ENCODE measurements at places on chromosomes 7 and 10.

DNA sequence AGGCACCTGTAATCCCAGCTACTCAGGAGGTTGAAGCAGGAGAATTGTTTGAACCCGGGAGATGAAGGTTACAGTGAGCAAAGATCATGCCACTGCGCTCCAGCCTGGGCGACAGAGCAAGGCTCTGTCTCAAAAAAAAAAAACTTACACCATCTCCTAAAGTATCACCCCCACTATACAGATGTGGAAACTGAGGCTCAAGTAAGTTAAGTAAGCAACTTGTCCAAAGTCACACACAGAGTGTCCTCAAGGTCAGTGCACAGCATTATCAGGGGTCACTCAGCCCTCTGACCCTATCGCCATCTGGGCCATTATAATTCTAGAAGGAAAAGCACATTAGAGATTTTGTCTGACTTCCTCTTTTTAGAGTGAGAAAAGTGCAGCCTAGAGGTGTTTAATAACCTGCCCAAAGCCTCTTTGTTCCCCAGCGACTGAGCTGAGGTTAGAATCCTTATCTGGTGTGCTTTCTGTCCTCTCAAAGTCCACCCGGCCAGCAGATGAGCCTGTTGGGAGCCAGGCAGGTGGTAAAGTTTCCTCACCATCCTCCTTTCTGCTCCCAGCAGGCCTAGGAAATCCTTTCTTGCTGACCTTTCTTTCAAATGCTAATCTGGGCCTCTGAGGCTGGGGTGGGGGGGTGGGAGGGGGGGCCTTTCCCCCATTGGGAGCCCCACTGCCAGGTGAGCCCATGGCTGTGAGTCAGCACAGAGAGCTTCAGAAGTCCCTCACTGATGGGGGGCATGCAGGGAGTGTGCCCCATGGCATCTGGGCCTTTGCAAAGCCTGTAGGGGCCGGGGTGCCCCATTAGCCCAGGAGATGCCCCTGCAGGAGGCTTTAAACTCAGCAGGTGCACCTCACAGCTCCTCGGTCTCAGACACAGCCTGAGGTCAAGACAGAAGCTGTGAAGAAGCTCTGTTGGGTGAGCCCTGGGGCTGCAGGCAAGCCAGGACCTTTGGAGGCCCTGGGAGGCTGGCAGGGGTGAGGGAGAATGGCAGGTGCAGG, 12.0 kb upstream of the KCNMA1 start:
- no peak for DNase-seq

DNA sequence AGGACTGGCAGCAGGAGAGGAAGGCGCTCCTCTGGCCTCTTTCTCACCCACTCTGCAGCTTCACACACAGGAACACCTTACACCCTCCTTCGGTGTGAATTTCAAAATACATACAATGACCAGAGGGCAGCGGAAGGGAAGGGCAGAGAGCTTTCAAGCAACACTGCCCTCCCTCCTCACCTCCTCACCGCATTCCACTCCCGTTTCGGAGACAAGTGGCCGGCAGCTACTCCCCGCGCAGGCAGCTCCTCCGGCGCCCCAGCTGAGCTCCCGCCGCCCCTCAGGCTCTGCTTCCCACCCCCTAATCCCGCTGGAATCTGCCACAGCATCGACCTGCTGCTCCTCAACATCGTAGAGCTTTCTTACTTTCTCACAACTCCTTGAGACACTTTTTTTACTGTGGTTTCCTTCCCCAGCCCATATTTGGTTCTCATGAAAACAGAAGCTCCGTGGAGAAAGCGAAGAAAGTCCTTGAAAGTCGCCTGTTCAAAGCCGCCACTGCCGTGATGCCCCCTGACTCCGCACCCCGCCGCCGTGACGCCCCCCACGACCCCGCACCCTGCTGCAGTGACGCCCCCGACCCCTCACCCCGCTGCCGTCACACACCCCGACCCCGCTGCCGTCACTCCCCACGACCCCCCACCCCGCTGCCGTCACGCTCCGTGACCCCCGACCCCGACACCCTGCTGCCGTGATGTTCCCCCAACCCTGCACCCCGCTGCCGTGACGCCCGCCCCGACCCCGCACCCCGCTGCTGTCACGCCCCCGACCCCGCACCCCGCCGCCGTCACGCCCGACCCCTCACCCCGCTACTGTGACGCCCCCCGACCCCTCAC, 14.6 kb upstream of the GPER1 start:
- DNase-seq = peak; percentile 53

DNA sequence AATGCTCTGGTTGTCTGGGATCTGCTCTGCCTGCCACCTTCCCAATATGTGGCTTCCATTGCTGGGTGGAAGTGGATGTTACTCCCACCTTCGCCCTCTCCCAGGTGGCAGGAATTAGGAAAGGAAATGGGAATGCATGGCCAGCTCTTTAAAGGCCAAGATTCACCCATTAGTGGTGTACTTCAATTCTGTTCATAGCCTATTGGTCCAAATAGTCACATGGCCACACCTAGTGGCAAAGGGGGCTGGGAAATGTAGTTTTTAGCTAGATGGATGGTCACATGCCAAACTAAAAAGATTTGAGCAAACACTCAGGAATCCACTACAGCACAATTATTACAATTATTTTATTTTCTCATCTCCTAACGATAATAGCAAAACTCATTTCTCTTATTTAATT, 135.1 kb downstream of the NPY start:
- DNase-seq = no peak

- peak; percentile 81 for DNase-seq
These were observed 290.7 kb downstream of the CCDC3 start for GRCh38 chr10:12710594-12711349.

GRCh38 chr7:45026984-45027773, 27.2 kb downstream of the CCM2 start:
- DNase-seq = no peak

DNA sequence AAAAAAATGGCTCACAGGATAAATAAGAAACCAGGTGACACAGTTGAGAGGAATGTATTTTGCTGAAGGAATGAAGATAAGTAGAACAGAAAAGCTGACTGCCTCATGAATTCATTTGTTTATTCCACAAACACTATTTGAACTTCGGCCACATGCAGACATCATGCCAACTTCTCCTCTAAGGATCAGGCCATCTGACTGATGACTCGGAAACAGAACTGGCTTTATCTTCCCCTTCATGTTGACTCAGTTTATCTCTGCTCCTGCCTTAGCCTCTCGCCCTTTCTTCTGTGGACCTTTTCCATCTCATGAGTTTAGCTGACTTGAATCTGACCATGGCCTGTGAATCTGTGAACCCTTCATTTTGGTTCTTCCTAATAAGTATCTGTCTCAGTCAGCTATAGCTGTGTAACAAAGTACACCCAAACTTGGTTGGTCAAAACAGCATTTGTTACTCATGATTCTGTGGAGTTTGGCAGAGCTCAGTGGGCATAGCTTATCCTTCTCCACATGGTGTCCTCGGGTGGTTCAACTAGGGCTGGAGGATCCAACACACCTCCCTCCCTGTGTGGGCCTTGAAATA, 44.0 kb upstream of the GRID1 start:
- DNase-seq = no peak

GRCh38 chr7:26620352-26620751, 244.0 kb downstream of the SKAP2 start:
- no peak for DNase-seq

DNA sequence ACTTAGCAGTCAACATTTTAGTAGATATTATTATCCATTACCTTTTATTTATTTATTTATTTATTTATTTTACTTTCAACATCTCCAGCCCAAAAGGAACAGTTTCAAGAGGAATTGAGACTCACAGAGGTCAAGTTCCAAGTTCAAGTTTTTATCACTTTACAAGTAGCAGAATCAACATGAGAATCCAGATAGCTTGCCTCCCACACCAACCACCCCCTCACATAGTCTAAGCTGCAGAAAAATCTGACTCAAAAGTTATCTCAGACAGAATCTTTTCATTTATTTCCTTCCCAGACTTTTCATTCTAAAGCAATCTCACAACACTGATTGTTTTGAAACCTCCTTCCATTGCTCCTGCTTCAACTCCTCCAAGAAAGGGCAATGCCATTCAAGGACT, 129.6 kb downstream of the GRM3 start:
- DNase-seq = no peak

DNA sequence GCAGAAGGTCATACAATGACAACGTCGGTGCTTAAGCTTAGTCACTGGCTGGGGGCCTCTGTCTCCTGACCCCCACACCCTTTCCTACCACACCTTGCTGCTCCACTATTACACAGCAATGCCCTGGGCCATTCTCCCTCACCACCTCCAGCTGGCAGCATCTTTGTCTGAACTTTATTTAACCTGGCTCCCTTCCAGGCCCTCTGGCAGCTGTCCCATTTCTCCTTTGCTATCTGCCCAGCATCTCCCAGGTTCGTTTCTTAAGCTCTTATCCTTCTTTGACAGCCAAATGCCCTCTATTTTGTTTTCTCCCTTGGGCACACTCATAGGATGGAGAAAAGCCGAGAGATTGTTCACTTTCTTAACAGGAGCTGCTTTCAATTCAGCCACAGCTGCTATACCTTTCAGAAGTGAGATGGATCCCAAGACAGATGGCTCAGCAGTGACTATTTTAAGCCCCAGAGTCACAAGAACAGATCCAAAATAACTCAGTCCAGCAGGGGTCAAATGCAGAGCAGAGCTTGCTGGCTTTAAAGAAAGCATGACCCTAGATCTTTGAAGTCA, 1277.1 kb upstream of the AUTS2 start:
- DNase-seq = peak; percentile 87

DNA sequence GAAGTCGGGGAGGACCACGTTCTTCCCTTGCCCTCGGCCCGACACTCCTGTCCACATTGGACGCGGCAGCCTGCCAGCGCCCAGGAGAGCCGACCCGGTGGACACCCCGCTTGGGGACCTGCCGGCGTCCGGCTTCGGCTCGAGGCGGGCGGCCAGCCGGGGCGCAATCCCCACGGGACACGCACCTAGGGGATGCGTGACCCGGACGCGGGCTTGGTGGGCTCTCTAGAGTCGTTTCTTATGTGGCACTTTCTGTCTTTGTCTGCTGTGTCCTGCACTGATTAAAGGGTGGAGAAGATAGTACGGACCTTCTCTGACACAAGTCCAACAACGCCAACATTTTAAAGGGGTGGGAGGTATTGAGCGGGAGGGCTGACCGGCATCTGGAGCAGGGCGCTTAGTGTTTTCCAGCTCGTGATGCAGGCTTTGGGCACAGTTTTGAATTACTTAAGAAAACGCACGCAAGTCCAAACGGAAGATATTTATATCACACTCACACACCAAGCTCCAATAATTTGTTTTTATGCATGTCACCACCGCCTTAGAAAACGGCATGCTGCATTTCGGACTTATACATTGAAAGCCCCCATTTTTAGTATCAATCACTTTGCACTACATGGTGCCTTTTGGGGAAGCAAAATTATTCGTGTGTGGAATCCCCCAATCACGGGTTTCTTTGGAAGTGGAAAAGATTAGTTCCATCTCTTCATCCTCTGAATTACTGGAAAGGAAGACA, 3.9 kb upstream of the SPAG6 start:
- peak; percentile 55 for DNase-seq

GRCh38 chr7:42880392-42880791, 31.5 kb downstream of the C7orf25 start:
- no peak for DNase-seq

GRCh38 chr7:40742270-40742669, 607.5 kb downstream of the SUGCT start:
- DNase-seq = no peak

DNA sequence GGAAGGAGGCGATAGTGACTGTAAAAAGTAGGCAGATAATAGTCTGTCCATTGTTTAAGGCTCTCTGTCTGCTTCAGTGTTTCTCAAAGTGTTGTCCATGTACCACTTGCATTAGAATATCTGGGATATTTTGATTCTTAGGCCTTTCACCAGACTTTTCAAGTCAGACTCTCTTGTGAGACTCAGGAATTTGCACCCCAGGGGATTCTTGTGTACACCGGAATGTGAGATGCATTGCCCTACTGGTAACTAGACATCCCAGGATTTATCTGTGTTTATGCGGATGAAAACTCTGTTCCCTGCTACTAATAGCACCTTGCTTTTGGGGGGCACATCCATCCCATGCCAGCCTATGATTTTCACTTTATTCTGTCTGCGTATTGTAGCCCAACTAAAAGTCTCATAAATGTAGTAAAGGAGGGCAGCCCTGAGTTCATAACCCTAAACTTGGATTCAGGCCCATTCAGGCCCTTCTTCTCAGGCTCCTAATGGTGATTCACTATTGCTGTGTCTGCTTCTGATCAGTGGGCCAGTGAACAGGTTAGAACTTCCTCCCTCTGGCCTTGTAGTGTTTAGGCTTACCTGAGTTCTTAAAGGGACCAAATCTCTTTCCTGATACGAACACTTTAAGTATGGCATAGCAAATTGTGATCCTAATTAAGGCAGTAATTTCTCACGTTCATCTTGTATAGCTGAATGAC, 71.8 kb upstream of the RPA3 start:
- no peak for DNase-seq

- DNase-seq = peak; percentile 31
These were observed 748 bp downstream of the PHTF2 start for GRCh38 chr7:77799078-77799964.

- DNase-seq = no peak
These were observed 89.3 kb downstream of the VOPP1 start for GRCh38 chr7:55483046-55483445.

DNA sequence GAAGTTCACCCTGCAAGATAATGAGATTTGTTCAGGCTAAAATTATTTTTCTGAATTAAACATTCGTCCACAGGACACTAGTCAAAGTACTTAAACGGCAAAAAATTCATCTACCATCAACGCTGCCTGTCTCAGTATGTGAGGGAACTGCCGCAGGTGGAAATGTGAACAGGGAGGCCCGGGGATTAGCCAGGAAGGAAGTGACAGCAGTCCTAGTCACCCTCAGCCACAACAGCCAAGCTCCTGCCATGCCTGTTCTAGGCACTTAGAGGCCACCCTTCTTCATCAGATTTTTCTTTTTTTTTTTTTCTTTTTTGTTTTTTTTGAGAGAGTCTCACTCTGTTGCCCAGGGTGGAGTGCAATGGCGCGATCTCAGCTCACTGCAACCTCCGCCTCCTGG, 9.4 kb downstream of the NUDT5 start:
- no peak for DNase-seq

- DNase-seq = peak; percentile 34
These were observed 387.2 kb downstream of the TCERG1L start for GRCh38 chr10:130924138-130924819.

All from thyroid gland (tissue), 4 donors.